Fibroblast of lung (primary cell): ENCODE measurements at places on chromosomes 5 and 9.

DNA sequence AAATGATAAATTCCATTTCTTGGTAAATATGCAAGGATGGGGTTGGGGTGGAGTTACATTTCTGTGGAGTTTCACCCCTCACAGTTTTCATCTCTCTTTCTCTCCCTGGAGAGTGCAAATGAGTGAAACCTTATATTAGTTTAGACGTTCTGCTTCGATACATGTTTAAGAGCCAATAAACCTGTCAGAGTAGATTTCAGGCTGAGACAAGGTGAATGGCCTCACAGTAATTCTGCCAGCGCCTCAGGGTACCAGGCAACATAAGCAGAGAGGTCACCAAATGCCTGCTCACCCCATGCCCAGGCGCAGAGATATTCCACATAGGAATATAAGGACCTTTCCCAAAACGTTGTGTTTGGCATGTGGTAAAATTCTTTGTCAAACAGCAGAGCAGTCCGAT lies 154.9 kb upstream of the VLDLR start:
- no peaks in the 10 kb centered on the region for H3K36me3 ChIP-seq
- H3K27ac ChIP-seq, result no peak overlapping the region
- no peak for DNase-seq
- no peak overlapping the region for H3K4me3 ChIP-seq

DNA sequence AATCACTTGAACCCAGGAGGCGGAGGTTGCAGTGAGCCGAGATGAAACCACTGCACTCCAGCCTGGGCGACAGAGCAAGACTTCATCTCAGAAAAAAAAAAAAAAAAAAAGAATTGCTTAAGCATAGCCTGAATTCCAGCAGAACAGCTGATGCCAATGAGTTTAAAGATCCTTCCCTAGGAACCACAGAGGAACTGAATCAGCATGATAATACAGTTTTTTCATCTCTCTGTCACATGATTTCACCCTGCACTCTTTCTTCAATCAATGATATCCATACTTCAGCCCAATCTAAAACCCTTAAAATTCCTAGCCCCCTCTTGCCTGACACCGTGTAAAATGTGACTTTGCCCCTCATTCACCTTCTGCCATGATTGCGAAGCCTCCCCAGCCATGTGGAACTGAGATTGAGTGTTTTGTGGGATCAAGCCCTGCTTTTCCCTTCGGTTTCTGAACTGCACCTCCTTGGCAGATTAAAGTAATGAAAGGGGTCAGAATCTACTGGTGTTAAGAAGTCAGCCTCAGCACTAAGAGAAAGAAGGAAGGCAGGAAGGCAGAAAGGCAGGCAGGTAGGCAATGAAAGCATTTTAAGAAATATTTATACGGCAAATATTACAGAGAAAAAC lies 20.9 kb upstream of the DMXL1 start:
- peak overlapping the region; percentile 65 for H3K27ac ChIP-seq
- peak; percentile 80 for DNase-seq
- H3K4me3 ChIP-seq, result no peak overlapping the region
- H3K27me3 ChIP-seq, result no peaks in the 10 kb centered on the region
- peaks cover 3% of the 10 kb centered on the region for H3K4me1 ChIP-seq
- H3K36me3 ChIP-seq, result no peaks in the 10 kb centered on the region

DNA sequence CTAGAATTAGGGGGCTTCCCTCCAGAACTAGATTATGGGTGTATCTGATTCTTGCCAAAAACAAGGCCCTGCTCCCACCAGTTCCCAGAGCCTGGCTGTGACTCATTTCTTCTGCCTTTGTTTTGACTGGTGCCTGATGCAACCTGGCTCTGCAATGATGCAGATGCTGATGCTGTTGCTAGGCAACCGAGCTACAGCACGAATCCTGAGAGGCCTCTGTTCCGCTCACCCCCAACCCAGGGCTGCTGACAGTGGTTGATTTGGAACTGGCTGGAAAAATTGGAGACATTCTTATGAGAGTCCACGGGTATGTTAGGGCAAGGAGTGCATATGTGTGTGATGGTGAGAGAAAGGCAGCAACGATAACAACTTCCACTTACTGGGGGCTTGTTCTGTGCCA lies 100.3 kb downstream of the NSG2 start:
- no peaks in the 10 kb centered on the region for H3K36me3 ChIP-seq
- H3K4me1 ChIP-seq, result no peaks in the 10 kb centered on the region
- no peak overlapping the region for H3K27ac ChIP-seq

DNA sequence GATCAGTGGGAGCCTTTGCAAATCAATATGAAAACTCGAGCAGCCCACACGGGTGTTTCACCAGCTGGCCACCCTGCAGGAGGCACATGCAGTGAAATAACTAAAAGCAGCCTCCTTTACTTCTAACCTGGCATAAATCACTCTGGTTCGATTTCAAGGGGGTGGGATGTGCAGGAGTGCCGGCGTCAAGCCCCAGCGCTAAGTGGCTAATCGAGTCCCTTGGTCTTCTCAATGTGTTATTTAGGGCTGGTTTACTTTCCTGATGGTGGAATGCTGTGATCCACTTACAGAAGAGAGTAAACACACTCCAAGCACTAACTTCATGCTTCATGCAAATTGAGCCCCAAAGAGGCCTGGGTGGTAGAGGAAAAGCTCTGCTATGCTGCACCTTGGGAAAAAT lies 109.4 kb downstream of the TMEM174 start:
- H3K4me3 ChIP-seq, result no peak overlapping the region
- H3K36me3 ChIP-seq, result no peaks in the 10 kb centered on the region
- H3K27ac ChIP-seq, result no peak overlapping the region
- peaks cover 9% of the 10 kb centered on the region for H3K27me3 ChIP-seq
- H3K4me1 ChIP-seq, result no peaks in the 10 kb centered on the region

- H3K27ac ChIP-seq, result no peak overlapping the region
- H3K36me3 ChIP-seq, result no peaks in the 10 kb centered on the region
These were observed 107.4 kb upstream of the LARP1 start for GRCh38 chr5:154647761-154648145.

DNA sequence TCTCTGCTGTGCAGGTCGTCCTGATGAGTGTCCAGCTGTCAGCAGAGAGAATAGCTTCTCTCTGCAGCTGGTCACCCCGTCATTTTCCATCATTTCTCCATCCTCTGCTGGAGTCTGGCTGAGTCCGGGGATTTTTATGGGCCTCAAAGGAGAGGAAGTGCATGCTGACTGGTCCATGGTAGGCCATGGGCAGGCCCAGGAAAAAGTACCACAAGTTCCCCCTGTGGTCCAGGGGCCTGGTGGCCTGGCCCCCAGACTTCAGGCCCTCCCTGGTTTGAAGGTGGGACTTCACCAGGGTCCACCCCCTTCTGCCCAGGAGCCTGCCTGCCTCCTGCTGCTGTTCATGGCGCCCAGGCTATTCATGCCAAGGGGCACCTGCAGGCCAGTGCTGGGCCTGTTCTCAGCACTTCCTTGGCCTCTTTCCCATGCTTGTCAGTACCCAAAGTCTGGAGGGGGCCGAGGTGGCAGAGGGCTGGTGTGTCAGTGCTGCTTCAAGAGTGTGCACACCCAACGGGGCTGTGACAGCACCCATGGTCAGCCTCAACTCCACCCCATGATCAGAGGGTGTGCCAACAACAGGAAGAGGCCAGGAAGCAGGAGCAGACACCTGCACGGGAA lies 7.3 kb upstream of the MTMR12 start:
- H3K4me1 ChIP-seq, result no peaks in the 10 kb centered on the region
- no peak overlapping the region for H3K27ac ChIP-seq
- no peak overlapping the region for H3K4me3 ChIP-seq
- H3K36me3 ChIP-seq, result no peaks in the 10 kb centered on the region
- no peak for DNase-seq

DNA sequence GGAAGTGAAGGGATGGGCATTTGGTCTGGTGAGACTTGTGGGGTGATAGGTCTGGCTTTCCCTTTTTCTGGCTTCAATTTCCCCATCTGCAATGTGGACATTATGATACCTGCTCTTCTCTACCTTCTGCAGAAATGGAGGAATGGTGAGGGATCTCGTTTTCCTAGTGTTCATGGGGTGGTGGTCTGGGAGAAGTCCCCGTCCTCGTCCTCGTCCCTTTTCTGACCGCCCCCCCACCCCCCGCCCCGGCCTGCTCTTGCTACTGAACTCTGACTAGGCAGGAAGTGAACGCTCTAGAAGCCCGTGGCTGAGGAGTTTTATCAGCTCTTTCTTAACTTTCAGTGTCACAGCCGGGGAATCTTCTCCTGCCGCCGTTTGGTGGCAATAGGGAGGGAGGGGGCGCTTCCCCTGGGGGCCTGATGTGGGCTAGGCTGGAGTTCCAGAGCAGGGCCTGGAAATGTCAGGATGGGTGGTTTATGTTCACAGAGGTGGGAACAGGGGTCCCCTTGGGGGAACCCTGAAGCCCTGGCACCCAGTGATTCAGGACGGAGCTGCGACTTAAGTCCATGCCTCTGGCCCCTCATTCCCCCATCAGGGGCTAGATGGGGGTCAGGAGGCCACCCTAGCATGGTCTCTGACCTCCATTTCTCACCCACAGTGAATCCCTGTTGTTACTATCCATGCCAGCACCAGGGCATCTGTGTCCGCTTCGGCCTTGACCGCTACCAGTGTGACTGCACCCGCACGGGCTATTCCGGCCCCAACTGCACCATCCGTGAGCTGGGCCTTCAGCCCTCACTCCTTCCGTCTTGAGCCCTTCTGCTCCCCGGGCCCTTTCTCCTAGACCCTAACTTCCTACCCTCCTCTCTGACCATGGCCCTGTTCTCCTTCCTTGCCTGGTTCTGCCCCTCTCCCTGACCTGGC lies 6.7 kb downstream of the PTGS1 start:
- peak overlapping the region; percentile 39 for H3K27ac ChIP-seq
- DNase-seq, result no peak
- H3K27me3 ChIP-seq, result no peaks in the 10 kb centered on the region
- peaks cover 3% of the 10 kb centered on the region for H3K36me3 ChIP-seq

GRCh38 chr5:176626876-176627236 lies 3.5 kb downstream of the SNCB start:
- no peak overlapping the region for H3K4me3 ChIP-seq
- H3K4me1 ChIP-seq, result peaks cover 3% of the 10 kb centered on the region
- H3K36me3 ChIP-seq, result no peaks in the 10 kb centered on the region
- DNase-seq, result no peak
- peaks cover 13% of the 10 kb centered on the region for H3K27me3 ChIP-seq

- DNase-seq, result no peak
- H3K27me3 ChIP-seq, result no peaks in the 10 kb centered on the region
- H3K4me3 ChIP-seq, result no peak overlapping the region
- no peaks in the 10 kb centered on the region for H3K36me3 ChIP-seq
- H3K27ac ChIP-seq, result no peak overlapping the region
These were observed 193.7 kb upstream of the NREP start for GRCh38 chr5:111950660-111951059.

GRCh38 chr5:170482511-170482910 lies 21.3 kb upstream of the KCNIP1 start:
- H3K27ac ChIP-seq, result no peak overlapping the region
- H3K4me1 ChIP-seq, result no peaks in the 10 kb centered on the region
- no peaks in the 10 kb centered on the region for H3K36me3 ChIP-seq
- H3K4me3 ChIP-seq, result no peak overlapping the region

DNA sequence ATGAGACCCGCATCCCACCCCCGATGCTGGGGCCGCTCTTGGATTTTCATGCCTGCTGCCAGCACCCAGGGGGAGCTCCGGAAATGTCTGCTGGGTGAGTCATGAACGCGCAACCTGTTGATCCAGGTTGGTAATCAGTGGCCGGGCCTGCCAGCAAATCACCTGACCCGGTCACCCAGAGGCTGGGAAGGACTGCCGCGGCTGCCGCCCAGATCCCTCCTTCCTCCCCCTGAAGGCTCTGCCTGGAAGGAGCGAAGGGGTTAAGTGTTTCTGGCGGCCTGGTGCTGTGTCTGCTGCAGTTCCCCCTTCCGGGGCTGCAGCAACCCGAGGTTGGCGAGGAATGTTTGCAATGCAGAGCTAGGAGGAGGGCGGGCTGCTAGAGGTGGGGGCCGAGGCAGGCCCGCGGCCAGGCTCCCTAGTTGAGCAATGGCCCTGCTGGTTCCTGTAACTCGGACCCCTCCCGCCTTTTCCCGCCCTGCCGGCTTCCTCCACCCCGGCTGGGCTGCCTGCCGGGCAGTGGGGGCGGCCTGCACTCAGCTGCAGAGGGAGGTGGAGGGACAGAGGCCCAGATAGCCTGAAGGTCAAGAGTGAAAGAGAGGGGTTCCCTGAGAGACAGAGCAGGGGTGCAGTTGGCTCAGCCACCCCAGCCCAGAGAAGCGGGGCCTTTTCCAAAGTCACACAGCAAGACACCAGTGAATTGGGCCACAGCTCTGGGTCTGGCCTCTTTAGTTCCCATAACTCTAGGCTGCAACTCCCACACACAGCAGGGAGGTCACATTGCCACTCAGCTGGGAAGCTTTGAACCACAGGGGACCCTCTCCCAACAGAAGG lies 156.3 kb upstream of the IER5L start:
- no peaks in the 10 kb centered on the region for H3K36me3 ChIP-seq
- peak overlapping the region; percentile 60 for H3K27ac ChIP-seq
- no peak overlapping the region for H3K4me3 ChIP-seq
- DNase-seq, result peak; percentile 95
- H3K4me1 ChIP-seq, result peaks cover 24% of the 10 kb centered on the region

DNA sequence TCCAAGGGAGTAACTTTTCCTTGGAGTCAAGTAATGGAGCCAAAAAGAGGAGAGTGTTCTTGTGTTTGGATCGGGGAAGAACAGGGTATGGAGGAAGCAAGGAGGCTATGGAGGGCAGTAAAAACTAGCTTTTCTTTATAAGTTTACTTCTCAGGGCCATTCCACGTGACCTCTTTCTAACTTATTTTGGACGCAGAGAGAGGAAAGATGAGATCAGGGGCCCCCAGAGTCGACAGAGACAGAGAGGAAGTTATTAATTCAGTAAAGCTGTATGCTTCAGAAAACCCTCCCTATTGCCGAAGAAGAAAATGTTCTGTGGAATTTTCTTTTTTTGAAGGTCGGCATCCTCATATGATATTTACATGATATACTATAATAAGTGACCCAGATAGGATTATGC lies 233.8 kb upstream of the MPDZ start:
- no peaks in the 10 kb centered on the region for H3K4me1 ChIP-seq
- no peaks in the 10 kb centered on the region for H3K27me3 ChIP-seq
- H3K36me3 ChIP-seq, result no peaks in the 10 kb centered on the region
- no peak overlapping the region for H3K4me3 ChIP-seq
